ENCODE measurements at places on chromosomes 1 and 21. TPM values are rescaled to one million over a fixed set of nuclear protein-coding genes. Genes with fewer than 3 reads are reported as not detected.

GRCh38 chr1:43832998-43833397, 100.6 kb upstream of the ARTN start:
- no peak overlapping the region for H3K4me3 ChIP-seq
- H3K36me3 ChIP-seq: no peaks in the 10 kb centered on the region
- no peaks in the 10 kb centered on the region for H3K27me3 ChIP-seq
- H3K27ac ChIP-seq: no peak overlapping the region
- H3K4me1 ChIP-seq: peaks cover 27% of the 10 kb centered on the region
- DNase-seq: no peak

Gene SPRR1B
- total RNA-seq: not detected

- H3K36me3 ChIP-seq: no peaks in the 10 kb centered on the region
- no peaks in the 10 kb centered on the region for H3K27me3 ChIP-seq
- H3K4me1 ChIP-seq: no peaks in the 10 kb centered on the region
- H3K27ac ChIP-seq: no peak overlapping the region
- H3K4me3 ChIP-seq: no peak overlapping the region
These were observed 1535.7 kb downstream of the BRINP3 start for GRCh38 chr1:188941986-188942385.

DNA sequence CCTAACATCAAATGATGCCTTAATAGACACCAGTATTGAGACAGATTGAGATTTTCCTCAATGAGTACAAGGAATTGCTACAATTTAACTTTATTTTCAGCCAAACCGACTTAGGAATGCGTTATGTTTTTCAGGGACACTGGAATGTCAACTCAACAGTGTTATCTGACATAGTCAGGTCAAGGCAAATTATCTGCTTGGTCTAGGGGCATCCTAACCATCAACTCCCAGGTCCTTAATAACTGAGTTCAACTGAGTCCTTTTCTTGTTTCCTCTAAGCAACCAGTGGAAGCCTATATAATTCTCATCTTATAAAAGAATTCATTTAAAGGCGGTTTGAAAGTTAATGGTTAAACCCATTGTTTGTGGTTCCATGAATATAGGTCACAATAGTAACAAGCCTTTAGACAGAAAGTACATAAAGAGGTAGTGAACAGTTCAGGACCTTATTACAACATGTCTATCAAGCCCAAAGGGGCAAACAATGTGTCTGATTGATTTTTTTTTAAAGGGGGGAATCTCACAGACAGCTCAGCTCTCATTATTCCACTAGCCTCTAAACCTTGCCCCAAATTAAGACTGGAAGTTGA, 32.3 kb upstream of the NR5A2 start:
- H3K27me3 ChIP-seq: peaks cover 13% of the 10 kb centered on the region
- H3K4me3 ChIP-seq: no peak overlapping the region
- no peak overlapping the region for H3K27ac ChIP-seq
- H3K36me3 ChIP-seq: no peaks in the 10 kb centered on the region

- no peaks in the 10 kb centered on the region for H3K4me1 ChIP-seq
- no peak overlapping the region for H3K27ac ChIP-seq
- H3K36me3 ChIP-seq: no peaks in the 10 kb centered on the region
- no peak for DNase-seq
- no peaks in the 10 kb centered on the region for H3K27me3 ChIP-seq
These were observed 3.0 kb upstream of the SMIM11 start for GRCh38 chr21:34372321-34372720.

All from left ventricle myocardium inferior (tissue), 1 donor.